Choroid plexus epithelial cell (primary cell): ENCODE measurements at places on chromosomes 4 and X.

GRCh38 chr4:147583876-147584275, 33.3 kb upstream of the TMEM184C start:
- no peak for DNase-seq

GRCh38 chr4:87490664-87491369, 38.4 kb downstream of the SPARCL1 start:
- DNase-seq = no peak

- no peak for DNase-seq
Observed at GRCh38 chr4:40196724-40197281, at the start of gene RHOH. Gene RHOH (plus strand): TSS chr4:40197031. CDS start chr4:40243387, 46,356 bp downstream.

DNA sequence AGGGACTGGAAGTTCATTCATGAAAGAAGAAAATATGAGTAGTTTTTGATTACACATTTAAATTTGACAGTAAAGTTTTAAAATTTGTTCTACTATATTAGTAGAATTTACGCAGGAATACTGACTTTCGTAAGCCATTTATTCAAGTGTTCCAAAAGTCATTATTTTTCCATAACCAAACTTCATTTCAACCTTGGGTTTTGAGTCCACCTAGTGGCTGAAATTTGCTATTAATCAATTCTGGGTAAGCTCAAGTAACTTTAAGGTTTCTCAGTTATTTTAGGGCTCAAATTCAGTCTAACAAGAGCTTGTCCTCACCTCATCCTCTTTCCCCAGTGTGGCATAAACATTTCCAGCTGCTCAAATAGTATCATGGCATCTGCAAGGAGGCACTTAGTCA, 175.4 kb downstream of the SH3BGRL start:
- peak; percentile 52 for DNase-seq

DNA sequence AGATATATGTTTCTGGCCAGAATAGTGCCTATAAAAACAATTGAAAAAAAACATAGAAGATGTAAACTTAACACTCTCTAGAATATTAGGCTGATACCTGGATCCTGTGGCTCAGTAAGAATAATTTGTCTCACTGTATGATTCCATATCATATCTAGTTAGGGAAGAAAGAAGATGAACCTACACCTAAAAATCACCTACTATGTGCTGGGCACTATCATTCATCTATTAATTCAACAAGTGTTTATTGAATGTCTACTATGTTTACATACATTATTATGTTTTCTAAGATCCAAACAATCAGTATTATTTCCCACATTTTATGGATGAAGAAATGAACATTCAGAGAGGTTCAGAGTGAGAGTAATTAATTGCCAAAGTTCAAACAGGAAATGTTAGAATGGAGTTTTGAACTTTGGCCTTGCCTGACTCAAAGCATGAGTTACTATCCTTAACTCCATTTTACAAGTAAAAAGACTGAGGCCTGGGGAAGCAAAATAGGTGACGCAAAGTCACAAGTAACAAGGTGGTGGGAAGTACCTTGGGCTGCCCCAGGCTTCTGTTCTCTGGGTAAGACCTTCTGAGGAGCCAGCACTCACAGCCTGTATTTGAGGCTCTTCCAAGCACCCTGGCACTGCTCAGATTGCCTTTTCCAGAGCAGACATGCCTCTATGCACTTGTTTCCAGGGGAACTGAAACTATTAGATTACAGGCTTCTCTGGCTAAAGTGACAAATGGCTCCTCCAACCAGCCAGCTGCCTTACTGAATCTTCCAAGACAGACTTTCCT, 111.1 kb upstream of the ACSL4 start:
- DNase-seq = no peak
